ENCODE measurements at places on chromosomes 5 and 9.

GRCh38 chr9:13354733-13355132 lies 75.2 kb upstream of the MPDZ start:
- H3K27me3 ChIP-seq: no peaks in the 10 kb centered on the region
- H3K27ac ChIP-seq: no peak overlapping the region
- no peaks in the 10 kb centered on the region for H3K4me1 ChIP-seq
- H3K4me3 ChIP-seq: no peak overlapping the region
- no peaks in the 10 kb centered on the region for H3K36me3 ChIP-seq
- DNase-seq: no peak

- no peaks in the 10 kb centered on the region for H3K27me3 ChIP-seq
- no peak overlapping the region for H3K4me3 ChIP-seq
- H3K36me3 ChIP-seq: no peaks in the 10 kb centered on the region
- no peaks in the 10 kb centered on the region for H3K4me1 ChIP-seq
- H3K27ac ChIP-seq: no peak overlapping the region
- no peak for DNase-seq
Observed at GRCh38 chr9:126531035-126531571, 82.6 kb upstream of the LMX1B start.

- peaks cover 22% of the 10 kb centered on the region for H3K27me3 ChIP-seq
- no peak for DNase-seq
- peaks cover 4% of the 10 kb centered on the region for H3K4me1 ChIP-seq
- H3K36me3 ChIP-seq: no peaks in the 10 kb centered on the region
- H3K4me3 ChIP-seq: no peak overlapping the region
Observed at GRCh38 chr9:2263665-2264064, 248.5 kb downstream of the SMARCA2 start.

DNA sequence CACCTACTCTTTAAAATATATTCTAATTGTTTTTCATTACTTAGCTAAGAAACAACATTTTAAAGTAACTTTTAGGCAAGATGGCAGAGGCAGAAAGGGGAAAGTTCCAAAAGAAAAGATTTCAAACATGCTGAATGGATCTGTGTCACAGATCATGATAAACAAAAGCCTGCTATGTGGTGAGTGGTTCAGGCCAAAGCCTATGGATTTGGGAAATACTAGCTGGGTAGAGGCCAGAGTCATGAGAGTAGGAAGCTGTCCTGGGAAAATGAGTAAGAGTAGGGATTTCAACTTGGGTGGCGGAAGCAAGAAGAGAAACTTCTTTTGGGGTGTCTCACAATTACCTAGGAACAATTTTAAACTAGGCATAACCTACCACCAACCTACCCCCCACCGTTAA lies 68.7 kb upstream of the GRHPR start:
- DNase-seq: no peak
- H3K4me1 ChIP-seq: peaks cover 2% of the 10 kb centered on the region
- no peaks in the 10 kb centered on the region for H3K27me3 ChIP-seq

DNA sequence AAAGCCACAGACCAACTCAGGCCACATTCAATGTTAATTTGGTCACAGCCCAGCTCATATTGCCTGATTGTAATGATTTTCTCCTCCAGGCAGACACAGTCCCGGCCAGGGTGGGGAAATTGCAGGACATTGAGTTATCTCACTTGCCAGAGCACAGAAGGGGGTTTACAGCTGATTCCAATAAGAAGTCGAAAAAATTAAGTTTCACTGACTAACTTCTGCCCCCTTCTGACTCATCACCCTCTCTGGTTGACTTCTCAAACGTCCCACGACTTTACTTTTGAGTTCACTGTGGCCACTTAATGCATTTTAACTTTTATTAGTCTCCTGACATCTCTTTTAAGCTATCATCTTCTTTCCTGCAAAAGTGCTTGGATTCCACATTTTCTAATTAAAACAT lies 321.4 kb upstream of the WWC1 start:
- H3K27ac ChIP-seq: no peak overlapping the region
- H3K4me1 ChIP-seq: no peaks in the 10 kb centered on the region
- no peak overlapping the region for H3K4me3 ChIP-seq
- peaks cover 2% of the 10 kb centered on the region for H3K27me3 ChIP-seq

- no peaks in the 10 kb centered on the region for H3K36me3 ChIP-seq
- H3K4me1 ChIP-seq: no peaks in the 10 kb centered on the region
- no peak overlapping the region for H3K4me3 ChIP-seq
- H3K27me3 ChIP-seq: no peaks in the 10 kb centered on the region
Observed at GRCh38 chr5:119614838-119615237, 14.5 kb upstream of the FAM170A start.

- H3K27me3 ChIP-seq: no peaks in the 10 kb centered on the region
- H3K4me3 ChIP-seq: no peak overlapping the region
- no peak for DNase-seq
- H3K4me1 ChIP-seq: no peaks in the 10 kb centered on the region
- no peak overlapping the region for H3K27ac ChIP-seq
- H3K36me3 ChIP-seq: no peaks in the 10 kb centered on the region
Observed at GRCh38 chr9:14144215-14144614, 169.7 kb downstream of the NFIB start.

GRCh38 chr9:11962327-11962726 lies 730.9 kb upstream of the TYRP1 start:
- no peak overlapping the region for H3K4me3 ChIP-seq
- H3K36me3 ChIP-seq: no peaks in the 10 kb centered on the region
- H3K27ac ChIP-seq: no peak overlapping the region
- no peaks in the 10 kb centered on the region for H3K4me1 ChIP-seq
- DNase-seq: no peak

GRCh38 chr9:5667391-5667790 lies 38.5 kb downstream of the RIC1 start:
- H3K4me1 ChIP-seq: peaks cover 40% of the 10 kb centered on the region
- DNase-seq: no peak
- no peak overlapping the region for H3K4me3 ChIP-seq
- H3K36me3 ChIP-seq: peaks cover 50% of the 10 kb centered on the region
- H3K27ac ChIP-seq: no peak overlapping the region
